Activated T-helper 1 cell treated with anti-CD3 and anti-CD28 coated beads, Interleukin-12 subunit alpha, Interleukin-12 subunit beta, Interleukin-2, Interleukin-4 antibody, amounts not matched to agents 30 ng/mL and 10 ng/mL and 1 ng/mL, durations not matched to agents 14 hours and 24 hours and 36 hours (primary cell): ENCODE measurements at places on chromosomes 6 and 20. TPM values are rescaled to one million over a fixed set of nuclear protein-coding genes. Genes with fewer than 3 reads are reported as not detected.

GRCh38 chr6:31879901-31880300, 1.1 kb upstream of the SLC44A4 start:
- DNase-seq = no peak

- DNase-seq = no peak
Measured at GRCh38 chr6:90028995-90029635, 134.8 kb downstream of the GJA10 start.

- DNase-seq = no peak
Measured at GRCh38 chr20:4869290-4870193, 131.8 kb downstream of the SLC23A2 start.

GRCh38 chr20:46139266-46139889, 21.3 kb downstream of the CD40 start:
- no peak for DNase-seq

- peak; percentile 3 for DNase-seq
Measured at GRCh38 chr6:132648356-132648755, 10.6 kb downstream of the TAAR1 start.

Gene PTCHD4
- not detected in 2 replicates for total RNA-seq
